CD4-positive, alpha-beta T cell treated with Interleukin-15 for 4 hours (primary cell): ENCODE measurements at places on chromosomes 13 and 19.

GRCh38 chr13:113901642-113902041, 37.8 kb upstream of the GAS6 start:
- no peak for DNase-seq

GRCh38 chr19:30344446-30345425, 27.4 kb upstream of the ZNF536 start:
- no peak for DNase-seq

DNA sequence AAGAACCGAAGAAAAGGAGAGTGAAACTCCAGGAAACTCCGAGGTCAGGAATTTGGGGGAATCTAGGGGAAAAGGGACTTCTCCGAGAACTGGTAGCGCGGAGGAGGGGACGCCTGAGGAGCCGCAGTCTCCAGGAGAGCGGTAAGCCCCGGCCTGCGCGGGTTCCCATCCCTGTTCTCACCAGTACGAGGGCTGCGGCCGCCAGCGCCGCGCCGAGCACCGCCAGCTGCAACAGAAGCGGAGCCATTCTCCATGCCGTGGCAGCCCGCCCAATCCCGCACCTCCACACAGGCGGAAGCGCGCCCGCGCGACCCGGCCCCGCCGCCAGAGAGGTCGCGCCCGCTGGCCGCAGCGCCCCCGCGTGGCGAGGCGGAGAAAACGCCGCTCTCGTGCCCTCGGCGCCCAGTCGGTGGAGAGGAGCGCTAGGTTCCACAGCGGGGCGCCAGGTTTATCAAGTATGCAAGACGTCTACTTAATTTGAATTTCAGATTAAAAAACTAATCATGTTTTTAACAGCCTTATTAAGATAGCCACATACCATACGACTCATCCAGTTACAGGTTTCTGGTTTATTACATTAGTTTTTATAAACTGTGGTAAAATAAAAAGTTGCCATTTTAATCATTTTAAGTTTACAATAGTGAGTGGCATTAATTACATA, at the start of gene ALG5:
Gene ALG5 (minus strand): TSS at position 287 of the 661 bp plus-strand sequence. CDS start 40 bp downstream, at position 247.
- peak; percentile 94 for DNase-seq

GRCh38 chr13:23506807-23507291, 63.4 kb upstream of the TNFRSF19 start:
- DNase-seq = no peak

GRCh38 chr13:38223089-38223488, 126.6 kb upstream of the UFM1 start:
- no peak for DNase-seq

GRCh38 chr19:47719047-47719859, 6.0 kb downstream of the EHD2 start:
- DNase-seq = no peak

- peak; percentile 61 for DNase-seq
Measured at GRCh38 chr19:45403781-45404556, 900 bp downstream of the PPP1R13L start.

DNA sequence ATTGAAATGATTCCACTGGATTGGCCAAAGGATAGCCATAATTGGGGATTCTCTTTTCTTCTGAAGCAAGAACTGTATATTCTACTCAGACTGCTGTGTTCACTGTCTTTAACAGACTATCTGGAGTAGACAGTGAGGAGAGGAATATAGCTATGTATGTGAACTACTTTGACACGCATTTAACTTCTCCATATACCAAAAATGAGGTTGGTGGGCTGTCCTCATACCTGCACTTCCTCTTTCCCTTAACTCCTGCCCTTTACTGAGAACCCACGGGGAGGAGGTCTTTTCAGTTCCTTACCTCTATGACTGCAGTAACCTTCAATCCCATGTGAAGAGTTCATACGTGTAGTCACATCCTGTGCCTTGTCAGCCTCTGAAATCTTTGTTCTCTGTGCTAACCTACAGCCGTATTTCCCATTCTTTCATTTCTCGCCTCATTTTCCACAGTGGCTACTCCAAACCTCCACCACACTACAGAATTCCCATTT, 305.8 kb downstream of the MTUS2 start:
- peak; percentile 35 for DNase-seq

GRCh38 chr19:2271234-2272103, 10.5 kb downstream of the PEAK3 start:
- no peak for DNase-seq

DNA sequence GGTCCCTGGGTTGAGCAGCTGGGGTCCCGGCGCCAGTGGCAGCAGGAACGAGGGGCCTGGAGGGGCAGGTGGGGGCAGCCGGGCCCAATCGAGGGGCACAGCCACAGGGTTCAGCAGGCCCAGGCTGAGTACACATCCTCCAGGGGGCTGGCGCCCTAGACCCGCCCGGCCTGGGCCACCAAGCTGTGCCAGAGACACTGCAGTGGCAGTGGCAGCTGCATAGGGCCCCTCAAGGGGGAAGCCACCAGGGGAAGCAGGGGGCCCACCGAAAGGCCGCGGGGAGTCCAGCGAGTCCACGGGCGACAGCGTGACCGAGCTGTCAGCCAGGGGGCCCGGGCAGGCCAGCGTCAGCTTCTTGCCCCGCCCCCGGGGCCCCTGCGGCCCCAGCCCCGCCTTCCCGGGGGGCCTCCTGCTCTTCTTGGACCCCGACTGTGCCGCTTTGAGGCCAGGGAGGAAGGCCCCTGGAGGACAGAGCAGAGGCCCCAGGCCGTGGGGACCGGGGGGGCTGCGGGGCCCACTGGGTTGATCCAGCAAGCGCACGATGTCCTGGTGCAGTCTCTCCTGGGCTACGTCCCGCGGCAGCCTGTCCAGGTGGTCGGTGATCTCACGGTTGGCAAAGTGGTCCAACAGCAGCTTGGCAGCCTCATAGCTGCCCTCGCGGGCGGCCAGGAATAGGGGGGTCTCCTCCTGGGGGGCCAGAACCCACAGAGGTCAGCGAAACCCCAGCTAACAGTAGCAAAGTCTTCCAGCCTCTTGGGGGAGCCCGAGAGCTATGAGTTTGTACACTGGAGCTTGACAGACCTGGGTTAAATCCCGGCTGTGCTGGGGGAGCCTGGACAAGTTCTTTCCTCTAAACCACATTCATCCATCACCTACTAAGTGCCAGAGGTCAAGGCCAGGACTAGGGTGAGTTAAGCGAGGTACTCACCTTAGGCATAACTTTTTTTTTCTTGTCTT, 39.5 kb downstream of the NOTCH3 start:
- peak; percentile 13 for DNase-seq

DNA sequence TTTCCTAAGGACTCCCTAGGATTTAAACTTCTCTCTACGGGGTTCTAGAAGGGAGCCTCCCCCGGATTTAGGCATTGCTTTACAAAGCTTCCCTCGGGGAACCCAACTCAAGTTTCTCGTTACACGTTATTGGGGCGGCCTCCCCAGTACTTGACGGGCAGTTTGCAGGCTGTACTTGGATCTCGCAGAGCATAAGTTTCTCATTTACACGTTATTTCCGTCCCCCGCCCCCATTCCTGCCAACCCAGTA, 584 bp downstream of the SMG9 start:
- DNase-seq = no peak

DNA sequence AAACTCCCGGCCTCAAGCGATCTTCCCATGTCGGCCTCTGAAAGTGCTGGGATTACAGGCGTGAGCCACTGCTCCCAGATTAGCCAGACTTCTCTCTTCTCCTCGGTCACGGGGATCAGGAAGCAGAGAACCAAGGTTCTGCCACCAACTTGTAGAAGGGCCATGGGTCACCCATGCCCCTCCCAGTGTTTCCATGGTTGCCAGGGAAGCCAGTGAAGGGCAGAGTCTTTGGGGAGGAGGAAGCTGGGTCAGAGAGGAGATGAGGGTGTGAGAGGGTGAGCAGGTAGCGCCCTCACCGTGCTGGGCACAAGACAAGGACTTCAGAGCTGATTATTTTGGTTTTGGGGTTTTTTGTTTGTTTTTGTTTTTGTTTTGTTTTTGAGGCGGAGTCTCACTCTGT, 77.1 kb downstream of the GNG7 start:
- DNase-seq = no peak

DNA sequence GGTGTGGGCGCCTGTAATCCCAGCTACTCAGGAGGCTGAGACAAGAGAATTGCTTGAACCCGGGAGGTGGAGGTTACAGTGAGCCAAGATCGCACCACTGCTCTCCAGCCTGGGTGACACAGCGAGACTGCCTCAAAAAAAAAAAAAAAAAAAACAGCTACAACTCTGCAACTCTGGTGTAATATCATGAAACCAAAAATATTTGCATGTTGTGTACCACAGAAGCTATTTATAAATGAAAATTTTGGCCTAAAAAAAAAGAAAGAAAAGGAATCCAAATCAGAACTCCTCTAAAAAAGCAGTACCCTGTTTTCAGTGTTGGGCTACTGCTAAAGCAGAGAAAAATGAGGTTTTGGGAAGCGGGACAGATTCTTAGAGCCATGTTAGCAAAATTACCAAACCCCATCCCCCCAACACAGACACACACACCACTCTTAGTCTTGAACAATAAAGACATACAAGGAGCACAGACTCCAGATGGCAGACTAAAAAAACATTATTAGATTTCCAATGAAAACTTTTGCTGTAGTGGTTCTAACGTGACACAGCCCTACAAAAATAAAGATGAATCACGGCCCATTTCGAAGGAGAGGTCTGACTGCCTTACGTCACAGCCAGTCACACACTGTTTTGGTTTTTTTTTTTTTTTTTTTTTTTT, 51.5 kb downstream of the INSR start:
- no peak for DNase-seq

- peak; percentile 23 for DNase-seq
Measured at GRCh38 chr13:20197361-20197834, 4.7 kb upstream of the GJB2 start.

- no peak for DNase-seq
Measured at GRCh38 chr13:45332036-45332830, 8.8 kb downstream of the TPT1 start.
